ENCODE measurements at places on chromosomes 5 and 9.

DNA sequence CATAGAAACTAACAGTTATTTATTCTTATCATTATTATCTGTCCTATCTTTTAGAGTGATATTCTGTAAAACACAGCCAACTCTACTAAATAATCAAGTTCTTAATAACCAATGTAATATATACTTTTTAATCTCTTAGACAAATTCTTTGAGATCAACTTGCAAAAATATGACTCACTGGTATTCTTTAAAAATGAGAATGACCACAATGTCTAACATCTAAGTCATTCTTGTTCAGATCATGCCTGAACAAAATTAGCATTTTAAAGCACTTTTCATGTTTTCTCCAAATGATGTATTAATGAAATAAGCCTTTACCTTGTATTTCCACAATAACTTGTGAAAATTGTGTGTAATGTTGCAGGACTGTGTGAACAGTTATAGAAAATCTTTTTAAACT, 356.9 kb upstream of the RGMB start:
- no peak for DNase-seq

- DNase-seq, result no peak
These were observed 518.5 kb downstream of the NR2F1-AS1 start for GRCh38 chr5:93062548-93062947.

GRCh38 chr5:36694351-36694750, 87.9 kb downstream of the SLC1A3 start:
- DNase-seq, result no peak

DNA sequence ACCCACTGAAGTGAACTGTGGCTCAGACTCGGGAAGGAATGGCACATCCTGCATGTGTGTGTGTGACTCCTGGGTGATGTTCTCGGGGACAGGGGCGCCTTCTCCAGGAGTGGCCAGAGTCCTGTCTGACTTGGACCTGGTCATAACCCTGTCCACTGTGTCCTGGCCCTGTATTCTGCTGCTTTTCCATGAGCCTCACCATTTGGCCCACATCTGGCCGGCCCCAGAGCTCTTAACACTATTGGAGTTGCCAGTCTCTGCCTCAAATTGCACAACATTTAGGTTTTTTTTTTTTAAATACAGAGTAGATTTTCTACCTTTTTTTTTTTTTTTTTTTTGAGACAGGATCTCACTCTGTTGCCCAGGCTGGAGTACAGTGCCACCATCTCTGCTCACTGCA, 278.3 kb upstream of the TUT7 start:
- no peak for DNase-seq

GRCh38 chr9:136570916-136571315, 25.1 kb upstream of the NOTCH1 start:
- no peak for DNase-seq

DNA sequence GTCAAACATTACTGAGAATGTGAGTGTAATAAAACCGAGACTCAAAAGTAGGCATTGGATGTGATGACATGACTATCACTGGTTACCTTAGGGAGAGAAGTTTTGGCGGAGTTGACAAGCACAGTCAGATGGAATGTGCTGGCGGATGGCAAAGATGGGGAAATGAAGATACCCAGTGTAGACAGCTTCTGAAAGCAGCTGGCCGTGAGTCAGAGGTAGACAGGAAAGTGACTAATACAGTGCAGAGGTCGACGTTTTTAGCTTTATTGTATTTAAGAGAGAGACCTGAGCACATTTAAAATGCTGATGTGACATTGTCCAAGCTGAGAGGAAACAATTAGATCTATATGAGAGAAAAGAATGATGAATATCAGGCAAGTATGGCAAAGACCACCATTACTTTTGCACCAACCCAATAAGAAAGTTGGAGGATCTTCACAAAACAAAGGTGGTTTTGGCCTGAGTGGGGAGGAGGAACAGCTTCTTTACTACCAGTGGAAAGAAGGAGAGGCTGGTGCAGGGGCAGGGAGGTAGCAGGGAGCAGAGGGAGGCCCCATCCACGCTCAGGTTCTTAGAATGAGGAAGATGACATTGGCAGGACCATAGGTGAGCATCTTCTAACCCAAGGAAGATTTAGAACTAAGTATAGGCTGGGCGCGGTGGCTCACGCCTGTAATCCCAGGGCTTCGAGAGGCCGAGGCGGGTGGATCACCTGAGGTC, 36.7 kb upstream of the KCNIP1 start:
- peak; percentile 82 for DNase-seq

DNA sequence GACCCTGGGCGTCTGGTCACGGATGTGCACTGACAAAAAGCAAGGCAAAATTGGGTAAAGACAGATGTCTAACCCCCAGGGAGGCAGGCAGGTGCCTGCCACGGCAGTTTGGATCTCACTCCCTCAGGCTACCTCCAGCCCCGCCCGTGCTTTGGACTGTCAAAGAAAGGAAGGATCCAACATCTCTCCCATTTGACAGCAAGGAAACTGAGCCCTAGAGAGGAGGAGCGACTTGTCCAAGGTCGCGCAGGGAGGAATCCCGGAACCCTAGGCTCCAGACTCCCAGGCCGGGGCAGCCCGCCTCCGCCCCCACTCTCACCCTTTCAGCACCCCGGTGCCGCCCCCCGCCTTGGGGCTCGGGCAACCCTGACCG, 376 bp downstream of the GOLGA1 start:
- no peak for DNase-seq

- peak; percentile 6 for DNase-seq
These were observed 321.6 kb downstream of the CEMIP2 start for GRCh38 chr9:71446473-71447411.

- no peak for DNase-seq
These were observed 189.4 kb downstream of the CCDC192 start for GRCh38 chr5:127892467-127893207.

DNA sequence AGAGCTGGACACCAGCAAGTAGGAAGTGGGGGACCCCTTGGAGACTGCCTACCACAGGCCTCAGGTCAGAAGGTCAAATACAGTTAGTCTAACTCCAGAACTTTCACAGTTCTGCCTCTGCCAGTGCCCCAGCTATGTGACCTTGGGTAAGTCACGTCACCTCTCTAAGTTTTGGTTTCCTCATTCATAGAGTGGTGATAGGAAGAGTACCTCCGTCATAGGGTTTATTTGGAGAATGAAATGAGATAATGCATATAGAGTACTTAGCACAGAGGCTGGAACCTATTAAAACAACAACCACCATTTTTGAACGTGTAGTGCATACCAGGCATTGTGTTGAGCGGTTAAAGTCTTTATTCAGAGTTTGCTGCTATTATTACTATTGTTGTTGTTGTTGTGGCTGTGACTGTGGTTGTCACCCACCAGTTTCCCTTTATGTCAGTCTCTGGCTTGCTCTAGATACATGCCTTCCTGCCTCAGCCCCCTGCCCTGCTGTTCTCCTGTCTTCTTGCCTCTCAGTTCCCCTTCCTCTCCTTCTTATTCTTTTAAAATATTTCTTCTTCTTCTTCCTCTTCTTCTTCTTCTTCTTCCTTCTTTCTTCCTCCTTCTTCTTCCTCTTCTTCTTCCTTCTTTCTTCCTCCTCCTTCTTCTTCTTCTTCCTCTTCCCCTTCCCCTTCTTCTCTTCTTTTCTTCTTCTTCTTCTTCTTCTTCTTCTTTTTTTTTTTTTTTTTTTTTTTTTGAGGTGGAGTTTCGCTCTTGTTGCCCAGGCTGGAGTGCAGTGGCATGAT, 67.8 kb downstream of the RALGPS1 start:
- DNase-seq, result no peak

DNA sequence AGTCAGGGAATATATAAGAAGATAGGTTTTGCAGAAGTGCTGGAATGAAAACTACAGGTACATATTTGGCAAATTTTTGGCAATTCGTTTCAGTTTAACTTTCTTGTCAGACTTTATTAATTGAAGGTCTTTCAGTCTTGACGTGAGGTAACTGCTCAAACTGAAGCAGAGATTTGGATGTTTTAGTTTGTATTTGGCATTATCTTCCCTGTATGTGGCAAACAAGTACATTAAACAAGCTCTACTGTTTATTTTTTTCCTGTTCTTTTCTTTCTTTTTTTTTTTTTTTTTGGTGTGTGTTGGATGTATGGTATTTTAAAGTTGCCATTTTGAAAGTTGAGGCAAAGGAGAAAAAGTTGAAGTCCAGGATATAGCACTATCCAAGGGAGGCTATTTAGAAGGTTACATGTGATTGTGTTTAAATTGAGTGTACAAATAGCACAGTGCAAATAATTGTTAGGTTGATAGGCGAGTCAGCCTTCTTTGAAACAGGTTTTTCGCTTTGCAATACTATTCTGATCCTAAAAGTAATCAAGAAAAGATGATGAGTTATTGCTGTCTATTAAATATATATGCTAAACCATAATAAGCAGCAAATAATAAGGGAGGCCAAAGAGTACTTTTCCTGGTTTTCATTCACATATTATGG, 2.2 kb downstream of the PBX3 start:
- no peak for DNase-seq

- no peak for DNase-seq
These were observed 57.8 kb downstream of the ZNF462 start for GRCh38 chr9:106920701-106921283.

- DNase-seq, result no peak
These were observed 44.0 kb downstream of the NIPAL4 start for GRCh38 chr5:157504053-157504452.

DNA sequence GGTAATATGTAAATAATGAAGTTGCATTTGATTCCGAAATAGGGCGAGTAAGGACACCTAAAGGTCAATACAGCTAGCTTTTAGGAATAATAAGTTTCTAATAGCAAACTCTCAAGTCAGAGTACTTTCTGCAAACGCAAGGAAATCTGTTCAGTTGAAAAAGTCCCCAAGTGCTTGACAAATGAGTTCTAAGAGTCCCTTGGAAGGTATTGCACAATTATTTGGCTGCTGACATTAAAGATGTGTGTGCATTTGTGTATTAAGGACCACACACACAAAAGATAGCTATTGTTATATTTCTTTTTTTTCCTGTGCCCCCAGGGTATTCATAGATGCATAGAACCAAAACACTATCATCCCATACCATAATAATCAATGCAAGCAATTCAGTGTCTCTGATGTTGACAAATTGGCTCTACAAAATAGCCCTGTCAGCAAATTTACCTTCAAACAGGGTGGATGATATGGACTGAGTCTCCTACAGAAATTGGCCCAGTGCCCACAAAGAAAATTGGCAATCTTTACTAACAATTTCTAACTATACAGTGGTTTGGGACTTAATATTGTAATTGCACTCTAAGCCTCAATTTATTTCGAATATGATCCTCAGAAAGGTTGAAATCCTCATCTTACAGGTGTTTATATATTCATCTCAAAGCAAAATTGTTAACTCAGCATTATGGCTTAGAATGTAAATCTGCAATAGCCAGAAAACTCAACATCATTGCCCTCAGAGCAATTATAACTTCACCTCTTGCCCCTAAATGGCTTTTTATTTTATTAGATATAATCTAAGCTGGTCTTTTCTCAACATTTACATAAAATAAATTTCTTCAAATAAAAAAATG, 827.2 kb downstream of the MAT2B start:
- no peak for DNase-seq

DNA sequence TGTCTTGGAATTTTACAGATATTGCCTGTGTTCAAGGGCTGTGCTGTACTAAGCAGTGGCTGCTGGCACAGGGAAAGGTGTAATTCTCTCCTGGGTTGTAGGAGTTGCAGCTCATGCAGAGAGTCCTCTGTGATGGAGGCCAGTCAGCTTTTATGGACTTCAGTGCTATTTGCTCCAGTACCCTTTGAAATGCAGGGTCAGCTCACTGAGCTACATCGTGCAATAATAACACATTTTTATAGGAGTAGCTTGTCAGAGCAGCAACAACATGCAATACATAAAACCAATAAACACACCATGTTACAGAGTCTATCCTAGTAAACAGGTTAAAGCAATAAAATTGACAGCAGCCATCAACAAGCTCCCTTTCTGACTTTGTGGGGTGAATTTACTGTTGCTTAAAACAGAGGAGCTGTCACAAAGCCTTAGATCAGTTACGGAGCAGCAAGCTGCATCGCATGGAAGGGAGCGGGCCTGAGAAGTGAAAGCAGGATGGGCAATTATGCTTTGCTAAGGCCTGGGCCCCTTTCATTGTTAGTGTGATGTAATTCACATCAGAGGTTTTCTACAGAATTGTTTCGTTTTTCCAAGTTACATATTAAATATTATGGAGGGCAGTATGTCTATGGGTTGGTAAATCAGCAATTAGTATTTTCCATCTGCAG, 16.8 kb downstream of the CD180 start:
- no peak for DNase-seq

GRCh38 chr9:37587521-37587920, 4.9 kb downstream of the TOMM5 start:
- no peak for DNase-seq

GRCh38 chr5:135553688-135554462, 18.1 kb upstream of the NEUROG1 start:
- DNase-seq, result no peak

GRCh38 chr5:76379316-76379715, 23.8 kb upstream of the IQGAP2 start:
- DNase-seq, result no peak

GRCh38 chr9:77953590-77953989, 78.0 kb downstream of the GNAQ start:
- DNase-seq, result no peak

GRCh38 chr9:6761306-6761705, 3.5 kb downstream of the KDM4C start:
- DNase-seq, result no peak

DNA sequence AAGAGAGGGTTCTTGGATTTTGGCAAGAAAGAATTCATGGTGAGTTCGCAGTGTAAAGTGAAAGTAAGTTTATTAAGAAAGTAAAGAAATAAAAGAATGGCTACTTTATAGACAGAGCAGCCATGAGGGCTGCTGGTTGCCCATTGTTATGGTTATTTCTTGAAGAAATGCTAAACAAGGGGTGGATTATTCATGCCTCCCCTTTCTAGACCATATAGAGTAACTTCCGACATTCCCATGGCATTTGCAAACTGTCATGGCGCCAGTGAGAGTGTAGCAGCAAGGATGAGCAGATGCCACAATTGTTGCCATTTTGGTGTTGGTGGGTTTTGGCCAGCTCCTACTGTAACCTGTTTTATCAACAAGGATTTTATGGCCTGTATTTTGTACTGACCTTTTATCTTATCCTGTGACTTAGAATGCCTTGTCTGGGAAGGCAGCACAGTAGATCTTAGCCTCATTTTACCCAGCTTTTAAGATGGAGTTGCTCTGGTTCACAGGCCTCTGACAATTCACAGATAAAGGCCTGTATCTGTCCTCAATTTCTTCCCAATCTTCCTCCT, 1026.1 kb upstream of the DMAC1 start:
- DNase-seq, result no peak

GRCh38 chr5:2149195-2149539, 266.4 kb upstream of the IRX4 start:
- DNase-seq, result no peak

GRCh38 chr5:146761811-146762210, 116.7 kb downstream of the PPP2R2B start:
- no peak for DNase-seq

- DNase-seq, result no peak
These were observed 17.9 kb upstream of the ASS1 start for GRCh38 chr9:130426883-130427282.

DNA sequence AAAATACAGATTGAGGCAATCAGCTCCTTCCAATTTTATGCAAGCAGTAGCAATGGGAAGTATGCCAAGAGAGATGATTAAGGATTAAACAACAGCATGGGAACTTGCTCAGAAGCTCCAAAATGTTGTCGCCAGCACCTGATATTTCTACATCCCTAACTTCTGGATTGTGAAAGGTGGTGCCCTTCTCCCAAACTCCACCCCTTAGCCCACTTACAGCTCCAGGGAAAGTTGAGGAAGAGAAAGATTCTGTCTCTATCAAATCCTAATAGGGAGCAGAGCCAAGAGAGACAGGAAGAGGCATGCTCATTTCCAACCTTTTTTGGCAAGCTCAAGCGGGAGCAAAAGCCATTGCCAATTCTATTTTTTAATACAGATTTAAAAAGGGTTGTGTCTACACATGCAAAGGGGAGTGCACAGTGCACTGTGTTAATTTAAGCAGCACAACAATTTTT, 92.4 kb upstream of the NR3C1 start:
- peak; percentile 78 for DNase-seq
